ENCODE measurements at places on chromosomes 6 and 20. TPM values are rescaled to one million over a fixed set of nuclear protein-coding genes. Genes with fewer than 3 reads are reported as not detected.
A peak's percentile ranks its signal among the peaks of the same experiment; 100 is the strongest.

The MYLK4 gene
- 0.11 TPM for polyA plus RNA-seq

The SYCP2L gene
- polyA plus RNA-seq, result 1.3 TPM

The ABHD16B gene
- polyA plus RNA-seq, result 0.05 TPM

The ZNF165 gene
- 1.2 TPM for polyA plus RNA-seq

The DLK2 gene
- 1.6 TPM for polyA plus RNA-seq

DNA sequence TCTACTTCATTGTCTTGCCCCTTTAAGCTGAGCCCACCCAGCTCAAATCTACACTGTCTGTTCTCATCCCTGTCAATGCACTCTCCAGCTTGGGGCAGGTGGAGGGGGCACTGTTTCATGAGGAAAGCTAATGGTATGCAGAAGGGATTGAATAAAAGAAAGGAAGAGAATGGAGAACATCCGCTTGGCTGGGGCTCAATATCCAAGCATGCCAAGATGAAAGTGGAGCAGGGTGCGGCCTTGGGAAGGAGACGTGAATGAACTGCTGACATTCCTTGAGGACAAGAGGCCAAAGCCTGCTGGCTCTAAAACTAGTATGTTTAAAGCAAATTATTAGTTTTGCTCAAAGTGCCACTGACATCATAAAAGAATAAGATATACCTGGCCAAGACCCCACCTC is 24.2 kb downstream of the AKAP12 start:
- peaks cover 3% of the 10 kb centered on the region for H3K4me1 ChIP-seq
- no peaks in the 10 kb centered on the region for H3K27me3 ChIP-seq
- DNase-seq, result no peak
- no peak overlapping the region for H3K27ac ChIP-seq

- no peak overlapping the region for H3K27ac ChIP-seq
- no peaks in the 10 kb centered on the region for H3K27me3 ChIP-seq
- no peaks in the 10 kb centered on the region for H3K4me1 ChIP-seq
- no peak overlapping the region for H3K4me3 ChIP-seq
- no peak for DNase-seq
Observed at GRCh38 chr20:20227013-20227571, 140.8 kb upstream of the INSM1 start.

- no peak overlapping the region for H3K4me3 ChIP-seq
- no peak overlapping the region for H3K27ac ChIP-seq
- H3K27me3 ChIP-seq, result no peaks in the 10 kb centered on the region
- no peaks in the 10 kb centered on the region for H3K36me3 ChIP-seq
- no peaks in the 10 kb centered on the region for H3K4me1 ChIP-seq
- DNase-seq, result no peak
Observed at GRCh38 chr6:147260091-147260490, 55.9 kb downstream of the STXBP5 start.

GRCh38 chr6:30682143-30683117 is 4.0 kb downstream of the PPP1R18 start:
- no peaks in the 10 kb centered on the region for H3K36me3 ChIP-seq
- 0 out of 2 replicates have a peak overlapping the region, but pooled peaks have one; percentile 42 for H3K27ac ChIP-seq
- H3K27me3 ChIP-seq, result no peaks in the 10 kb centered on the region

DNA sequence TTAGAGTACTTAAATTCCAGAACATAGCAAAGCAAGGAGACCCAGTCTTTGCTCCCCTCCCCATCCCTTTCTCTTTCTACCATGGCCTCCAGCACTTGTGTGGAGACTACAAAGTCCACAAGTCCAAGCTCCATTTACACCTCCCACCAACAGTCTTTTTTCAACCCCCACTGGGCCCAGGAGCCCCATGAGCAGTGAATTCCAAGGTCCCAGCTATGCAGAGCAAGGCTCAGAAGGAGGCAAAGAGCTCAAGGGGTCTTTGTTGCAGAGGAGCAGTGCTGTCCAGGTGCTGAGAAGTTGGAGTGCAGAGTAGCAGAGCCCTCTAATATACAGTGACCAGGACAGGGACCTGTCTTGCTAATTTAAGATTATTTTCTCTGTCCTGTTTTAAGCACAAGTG is 9.0 kb downstream of the PAK5 start:
- DNase-seq, result peak; percentile 45
- H3K4me1 ChIP-seq, result peaks cover 2% of the 10 kb centered on the region
- no peaks in the 10 kb centered on the region for H3K36me3 ChIP-seq

DNA sequence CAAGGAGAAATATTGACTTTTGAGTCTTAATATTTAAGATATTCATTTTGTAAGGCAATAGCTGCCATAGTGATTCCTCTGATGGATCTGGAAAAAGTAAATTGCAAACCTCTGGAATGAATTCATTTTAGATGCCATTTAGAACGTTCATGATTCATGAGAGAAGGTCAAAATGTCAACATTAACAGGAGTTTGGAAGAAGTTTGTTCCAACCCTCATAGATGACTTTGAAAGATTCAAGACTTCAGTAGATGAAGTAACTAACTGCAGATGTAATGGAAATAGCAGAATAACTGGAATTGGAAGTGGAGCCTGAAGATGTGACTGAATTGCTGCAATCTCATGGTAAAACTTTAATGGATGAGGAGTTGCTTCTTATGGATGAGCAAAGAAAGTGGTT is 100.9 kb upstream of the CCN2 start:
- no peak overlapping the region for H3K27ac ChIP-seq
- no peak for DNase-seq
- no peaks in the 10 kb centered on the region for H3K27me3 ChIP-seq
- no peaks in the 10 kb centered on the region for H3K4me1 ChIP-seq
- no peak overlapping the region for H3K4me3 ChIP-seq
- H3K36me3 ChIP-seq, result no peaks in the 10 kb centered on the region

- no peak for DNase-seq
- H3K27ac ChIP-seq, result no peak overlapping the region
- H3K36me3 ChIP-seq, result no peaks in the 10 kb centered on the region
- H3K4me3 ChIP-seq, result no peak overlapping the region
- no peaks in the 10 kb centered on the region for H3K27me3 ChIP-seq
- peaks cover 2% of the 10 kb centered on the region for H3K4me1 ChIP-seq
Observed at GRCh38 chr20:18904192-18904591, 90.6 kb downstream of the SCP2D1 start.

- DNase-seq, result no peak
- peaks cover 11% of the 10 kb centered on the region for H3K4me1 ChIP-seq
- no peak overlapping the region for H3K27ac ChIP-seq
- peaks cover 17% of the 10 kb centered on the region for H3K27me3 ChIP-seq
Observed at GRCh38 chr6:7543789-7544424, 2.4 kb downstream of the DSP start.

- H3K36me3 ChIP-seq, result no peaks in the 10 kb centered on the region
- DNase-seq, result peak; percentile 72
- H3K4me1 ChIP-seq, result no peaks in the 10 kb centered on the region
Observed at GRCh38 chr6:166308033-166308768, at the start of gene PRR18. TSS of gene PRR18 (minus strand) at chr6:166308392. CDS start at chr6:166308142, 250 bp downstream.

DNA sequence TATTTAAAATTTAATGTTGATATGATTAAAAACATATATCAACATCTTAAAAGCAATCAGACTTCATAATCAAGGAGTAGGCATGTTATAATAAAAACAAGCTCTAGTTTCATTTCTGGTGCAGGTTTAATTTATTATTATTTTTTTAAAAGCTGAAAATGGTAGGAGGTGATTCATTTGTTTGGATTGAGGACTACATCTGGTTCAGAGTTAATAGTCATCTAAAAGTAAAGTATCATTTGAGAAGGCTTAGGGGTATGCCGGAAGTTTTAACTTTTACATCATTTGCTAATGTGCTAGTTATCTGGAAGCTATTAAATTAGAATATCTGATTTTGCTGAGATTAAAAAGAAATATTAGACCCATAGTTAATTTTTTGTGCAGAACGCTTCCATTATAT is 169.5 kb upstream of the LAMA2 start:
- H3K36me3 ChIP-seq, result no peaks in the 10 kb centered on the region
- DNase-seq, result no peak
- H3K27ac ChIP-seq, result no peak overlapping the region
- no peak overlapping the region for H3K4me3 ChIP-seq

Measured in H1 (cell line).